ENCODE measurements at places on chromosomes 1 and 21. TPM values are rescaled to one million over a fixed set of nuclear protein-coding genes. Genes with fewer than 3 reads are reported as not detected.

DNA sequence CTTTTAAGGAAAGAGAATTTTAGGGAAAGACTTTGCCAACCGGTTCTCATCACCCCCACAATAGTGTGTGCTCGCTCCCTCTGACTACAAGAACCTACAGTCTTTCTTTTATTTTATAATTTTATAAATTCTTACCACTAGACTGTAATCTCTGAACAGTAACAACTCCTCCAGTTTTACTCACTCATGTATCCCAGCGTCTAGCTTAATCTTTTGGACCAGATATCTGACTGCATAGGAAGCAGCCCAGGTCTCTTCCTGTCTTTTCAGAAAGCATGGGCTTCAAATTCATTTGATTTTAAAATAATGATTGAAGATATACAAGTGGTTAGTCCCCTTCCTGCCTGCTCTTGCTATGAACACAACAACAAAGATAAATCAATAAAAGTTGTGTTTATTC lies 19.0 kb upstream of the DUSP10 start:
- no peak for DNase-seq

GRCh38 chr1:179206812-179207211 lies 22.7 kb downstream of the ABL2 start:
- no peak for DNase-seq

DNA sequence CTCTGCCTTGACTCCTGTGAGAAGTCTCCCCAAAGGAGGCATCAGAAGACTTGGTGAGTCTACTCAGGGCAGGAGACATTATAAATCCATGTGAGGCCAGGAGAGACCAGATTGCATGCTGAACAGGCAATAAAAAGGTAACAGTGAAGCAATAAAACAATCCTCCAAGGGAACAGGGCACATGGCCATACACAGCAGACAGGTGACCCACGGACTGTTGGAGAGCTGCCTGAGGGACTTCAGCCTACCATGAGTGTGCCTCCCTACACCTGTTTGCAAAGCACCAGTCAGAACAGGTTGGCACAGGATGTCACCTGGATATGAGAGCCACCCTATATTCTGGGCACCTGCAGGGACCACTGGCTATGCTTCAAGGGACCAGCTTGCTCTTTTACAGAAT lies 67.6 kb downstream of the MAB21L3 start:
- DNase-seq, result no peak

DNA sequence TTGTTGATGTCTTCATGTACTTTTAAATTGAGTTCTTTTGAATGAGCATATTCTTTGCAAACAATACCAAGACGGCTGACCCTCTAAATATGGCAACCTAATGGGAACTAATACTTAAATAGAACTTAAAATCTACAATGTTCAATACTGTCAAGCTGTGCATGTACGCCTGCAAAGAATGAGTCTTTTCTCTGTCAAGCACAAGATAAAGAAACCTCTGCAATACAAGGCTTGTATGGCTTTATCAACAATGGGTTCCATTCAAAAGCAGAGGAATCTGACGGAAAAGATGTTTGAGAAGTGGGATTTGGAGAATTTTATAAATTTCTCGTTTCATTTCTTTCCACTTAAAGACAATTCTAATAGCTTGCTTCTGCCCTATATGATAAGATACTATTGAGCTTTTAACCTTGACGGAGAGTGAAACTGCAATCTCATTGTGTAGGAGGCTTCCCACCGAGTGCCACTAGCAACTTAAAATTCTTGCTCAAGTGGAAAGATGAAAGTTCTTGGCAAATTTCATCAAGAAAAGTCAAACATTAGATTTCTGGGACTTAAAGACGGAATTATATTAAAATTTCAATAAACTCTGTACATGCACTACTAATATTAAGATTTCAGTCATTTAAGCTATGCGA lies 119.8 kb downstream of the RGS21 start:
- DNase-seq, result no peak

GRCh38 chr1:26538480-26539412 lies 9.2 kb downstream of the RPS6KA1 start:
- DNase-seq, result no peak

- no peak for DNase-seq
Observed at GRCh38 chr1:85421179-85421578, 43.8 kb downstream of the DDAH1 start.

DNA sequence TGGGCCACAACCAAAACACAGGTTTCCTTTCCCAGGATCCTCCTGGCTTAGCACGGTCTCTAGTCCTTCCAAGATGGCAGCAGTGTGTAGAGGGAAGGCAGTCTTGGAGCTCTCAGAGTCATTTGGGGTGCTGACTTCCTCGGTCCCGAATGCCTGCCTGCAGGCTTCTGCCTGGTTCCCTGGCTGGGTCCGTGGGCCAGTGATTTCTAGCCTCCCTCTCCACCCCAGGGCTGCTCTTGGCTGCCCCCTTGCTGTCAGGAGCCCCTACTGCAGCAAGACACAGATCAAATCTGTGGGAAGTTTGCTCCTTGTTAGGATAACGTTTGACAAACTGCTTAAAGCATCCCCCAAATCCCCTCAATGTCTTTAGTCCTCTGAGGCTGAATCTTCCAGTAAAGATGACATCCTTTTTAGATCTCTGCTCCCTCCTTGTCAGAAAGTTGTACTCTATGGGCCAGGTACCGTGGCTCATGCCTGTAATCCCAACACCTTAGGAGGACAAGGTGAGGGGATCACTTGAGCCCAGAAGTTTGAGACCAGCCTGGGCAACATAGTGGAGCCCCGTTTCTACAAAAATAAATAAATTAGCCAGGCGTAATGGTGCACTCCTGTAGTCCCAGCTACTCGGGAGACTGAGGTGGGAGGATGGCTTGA lies 272.5 kb downstream of the RRAGC start:
- DNase-seq, result no peak

DNA sequence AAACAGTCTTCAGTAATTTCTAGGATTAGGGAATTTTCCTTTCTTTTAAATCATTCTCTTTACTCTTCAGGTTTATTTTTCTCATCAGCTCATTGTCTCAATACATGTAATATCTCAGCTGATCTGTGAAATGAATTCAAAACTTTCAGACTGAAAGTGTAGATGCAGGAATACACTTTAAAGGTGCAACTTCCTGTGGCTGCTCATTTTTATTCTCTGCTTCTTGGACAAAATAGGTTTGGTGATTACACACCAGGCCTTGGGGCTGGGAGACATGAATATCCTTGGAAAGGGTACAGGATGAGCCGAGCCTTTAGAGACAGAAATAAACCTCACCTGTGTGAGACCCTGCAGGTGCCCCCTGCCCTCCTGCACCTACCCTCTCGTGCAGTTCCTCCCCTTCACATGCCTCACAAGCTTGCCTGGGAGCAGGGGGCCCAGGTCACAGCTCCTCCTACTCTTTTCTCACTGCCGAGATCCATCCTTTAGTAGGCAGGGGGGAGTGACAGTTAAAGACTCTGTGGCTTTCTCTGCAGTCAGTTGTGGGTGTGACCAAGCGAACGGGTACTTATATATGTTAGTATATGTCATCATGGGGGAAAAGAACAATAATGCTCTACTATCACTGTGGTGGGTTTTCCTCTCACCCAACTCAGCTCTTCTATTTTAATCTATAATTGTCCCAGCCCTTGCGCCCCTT lies 23.6 kb downstream of the XCL2 start:
- peak; percentile 82 for DNase-seq

DNA sequence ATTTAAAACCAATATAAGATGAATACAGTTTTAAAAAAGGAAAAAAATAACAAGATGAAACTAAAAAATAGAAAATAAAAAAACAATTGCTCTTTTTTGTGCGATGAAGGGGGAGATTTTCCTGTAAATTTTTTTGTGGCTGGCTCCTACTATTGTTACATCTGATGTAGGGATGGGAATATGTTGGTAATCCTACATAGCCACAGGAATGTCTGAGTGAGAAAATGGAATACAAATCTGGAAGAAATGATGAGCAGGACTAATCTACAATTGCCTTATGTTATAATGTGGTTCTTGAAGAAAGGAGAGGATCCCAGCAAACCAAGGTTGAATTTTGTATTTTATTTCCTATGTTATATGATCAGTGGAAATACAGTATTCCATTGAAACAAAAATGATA lies 40.9 kb downstream of the ATP6V1G3 start:
- no peak for DNase-seq

The PCSK9 gene
- not detected for total RNA-seq

The CASQ2 gene
- total RNA-seq, result not detected

The CLDN17 gene
- not detected for total RNA-seq

The PIGR gene
- total RNA-seq, result not detected

The TESK2 gene
- total RNA-seq, result 2.4 TPM

The RORC gene
- total RNA-seq, result 1.3 TPM

The AMPD1 gene
- total RNA-seq, result not detected

The ACTL8 gene
- not detected for total RNA-seq
